ENCODE measurements at places on chromosomes 7 and 10.

- peak; percentile 96 for DNase-seq
Observed at GRCh38 chr10:4243651-4244050, 458.6 kb upstream of the KLF6 start.

- DNase-seq = no peak
Observed at GRCh38 chr7:25067726-25068501, 57.1 kb downstream of the CYCS start.

GRCh38 chr10:14659626-14660196 lies 115.0 kb downstream of the FAM107B start:
- DNase-seq = no peak

- DNase-seq = no peak
Observed at GRCh38 chr7:76126632-76127031, 75.1 kb upstream of the SRRM3 start.

DNA sequence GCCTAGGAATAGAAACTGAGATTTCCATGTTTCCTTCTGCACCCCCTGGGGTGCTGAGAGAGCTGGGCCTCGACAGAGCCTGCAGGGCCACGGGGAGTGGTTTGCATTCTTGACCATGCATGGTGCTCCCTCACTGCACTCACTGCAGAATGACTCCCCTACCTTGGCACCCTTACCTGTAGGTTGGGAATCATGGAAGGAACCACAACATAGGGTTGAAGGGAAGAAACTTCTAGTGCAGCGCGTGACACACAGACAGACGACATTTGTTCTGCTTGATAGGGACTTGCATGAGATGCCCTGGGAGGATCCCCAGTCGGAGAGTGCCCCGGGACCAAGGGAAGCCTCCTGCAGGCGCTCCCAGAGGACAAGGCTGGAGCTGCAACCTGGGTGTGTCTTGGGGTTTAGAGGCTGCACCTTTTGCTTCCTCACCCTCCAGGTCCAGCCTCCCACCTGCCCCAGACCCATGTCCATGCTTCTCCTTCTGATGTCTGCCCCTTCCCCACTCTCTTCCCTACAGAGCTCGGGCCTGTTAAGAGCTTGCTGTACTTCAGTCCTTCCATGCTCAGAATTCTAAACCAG lies 245.2 kb downstream of the ABCA13 start:
- no peak for DNase-seq

DNA sequence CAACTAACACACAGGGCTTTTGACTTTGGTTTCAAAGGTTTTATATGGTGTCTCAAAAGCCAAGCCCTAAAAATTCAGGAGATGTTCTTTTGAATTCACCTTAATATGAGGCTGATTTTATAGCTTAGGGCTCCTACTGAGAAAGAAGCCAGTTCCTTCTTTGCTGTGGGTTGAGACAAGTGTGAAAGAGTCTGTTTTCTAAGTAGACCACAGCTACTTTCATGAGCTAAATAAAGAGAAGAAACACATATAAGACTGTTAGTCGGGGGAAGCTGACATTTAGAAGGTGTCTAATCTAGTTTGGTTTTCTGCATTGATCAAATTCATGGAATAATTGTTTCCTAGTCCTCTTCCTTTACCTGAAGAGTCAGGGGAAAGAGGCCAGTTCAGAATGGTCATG lies 332.1 kb upstream of the CELF2 start:
- DNase-seq = no peak

Data from HT1080 (cell line).